Effector memory CD4-positive, alpha-beta T cell (primary cell): ENCODE measurements at places on chromosomes 3 and 15.
A peak's percentile ranks its signal among the peaks of the same experiment; 100 is the strongest.

GRCh38 chr15:99331381-99331780 is 80.1 kb downstream of the LRRC28 start:
- no peaks in the 10 kb centered on the region for H3K4me1 ChIP-seq
- H3K27me3 ChIP-seq: no peaks in the 10 kb centered on the region
- H3K4me3 ChIP-seq: no peak overlapping the region
- no peak overlapping the region for H3K27ac ChIP-seq

- no peaks in the 10 kb centered on the region for H3K27me3 ChIP-seq
- H3K4me1 ChIP-seq: peaks cover 10% of the 10 kb centered on the region
- H3K36me3 ChIP-seq: no peaks in the 10 kb centered on the region
- H3K27ac ChIP-seq: no peak overlapping the region
Observed at GRCh38 chr3:53077476-53078220, 31.8 kb upstream of the SFMBT1 start.

- peaks cover 17% of the 10 kb centered on the region for H3K36me3 ChIP-seq
- peaks cover 27% of the 10 kb centered on the region for H3K4me1 ChIP-seq
- H3K27ac ChIP-seq: peak overlapping the region; percentile 68
Observed at GRCh38 chr3:12993517-12994356, 79.5 kb downstream of the IQSEC1 start.

GRCh38 chr3:195875482-195876236 is 32.7 kb downstream of the TNK2 start:
- H3K4me3 ChIP-seq: no peak overlapping the region
- peaks cover 6% of the 10 kb centered on the region for H3K4me1 ChIP-seq
- H3K36me3 ChIP-seq: peaks cover 76% of the 10 kb centered on the region

GRCh38 chr3:41716471-41716870 is 245.4 kb downstream of the ULK4 start:
- no peak for DNase-seq
- H3K36me3 ChIP-seq: no peaks in the 10 kb centered on the region
- H3K27me3 ChIP-seq: no peaks in the 10 kb centered on the region
- no peaks in the 10 kb centered on the region for H3K4me1 ChIP-seq
- no peak overlapping the region for H3K27ac ChIP-seq
